ENCODE measurements at places on chromosomes 3 and 15.
A peak's percentile ranks its signal among the peaks of the same experiment; 100 is the strongest.

- DNase-seq = no peak
Observed at GRCh38 chr15:41567862-41568261, 8.8 kb downstream of the TYRO3 start.

GRCh38 chr3:153111016-153111415 is 51.0 kb upstream of the RAP2B start:
- DNase-seq = no peak

GRCh38 chr3:146540236-146540635 is 4.2 kb downstream of the PLSCR1 start:
- no peak for DNase-seq

DNA sequence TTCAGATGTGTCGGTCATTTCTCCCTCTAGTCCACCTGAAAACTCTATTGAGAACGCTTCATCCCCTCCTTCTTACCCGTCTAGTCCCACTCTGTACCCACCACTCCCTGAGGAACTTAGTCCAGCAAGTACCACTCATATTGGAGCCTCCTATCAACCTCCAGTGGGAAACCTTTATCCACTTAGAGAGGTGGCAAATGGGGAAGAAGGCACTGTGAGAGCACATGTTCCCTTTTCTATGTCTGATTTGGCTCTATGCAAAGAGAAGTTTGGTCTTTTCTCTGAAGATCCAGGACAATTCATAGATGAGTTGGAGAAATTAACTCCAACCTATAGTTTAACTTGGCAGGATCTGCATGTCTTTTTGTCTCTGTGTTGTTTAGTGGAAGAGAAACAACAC is 17.0 kb upstream of the RPN1 start:
- DNase-seq = no peak

DNA sequence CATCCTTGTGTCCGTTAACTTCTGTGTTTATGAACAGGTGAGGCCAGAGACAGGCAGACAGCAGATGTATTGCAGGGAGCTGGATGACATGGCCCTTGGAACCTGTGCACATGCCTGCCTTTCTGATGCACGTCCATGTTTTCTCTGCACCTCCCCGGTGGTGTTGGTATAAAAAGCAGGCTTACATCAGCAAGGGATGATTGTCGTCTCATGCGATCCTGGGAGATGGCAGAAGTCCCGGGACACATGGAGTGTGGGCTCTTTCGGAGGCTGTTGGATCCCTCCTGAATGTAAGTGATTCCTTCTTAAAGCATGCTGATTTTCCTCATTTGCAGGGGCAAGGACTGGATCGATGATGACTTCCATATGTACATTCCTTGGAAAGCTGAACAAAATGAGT is 134.8 kb downstream of the SNRPN start:
- no peak for DNase-seq

DNA sequence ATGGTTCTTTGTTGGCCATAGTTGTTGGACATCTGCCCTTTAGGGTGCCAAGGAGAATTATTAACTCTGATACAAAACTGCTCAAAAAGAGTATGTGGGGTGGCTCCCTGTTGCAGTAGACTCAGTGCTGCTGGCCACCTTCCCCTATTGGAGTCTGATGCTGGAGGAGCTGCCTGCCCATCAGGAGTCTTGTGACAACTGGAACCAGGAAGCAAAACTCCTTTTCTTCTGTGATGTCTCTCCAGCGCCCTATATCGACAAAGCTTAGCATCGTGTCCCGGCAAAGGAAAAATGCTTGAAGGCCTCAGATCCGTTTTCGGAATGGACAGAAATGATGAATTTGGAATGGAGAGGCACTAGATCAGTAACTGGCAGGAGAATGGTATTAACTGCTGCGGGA is 23.5 kb downstream of the PAK2 start:
- DNase-seq = no peak

DNA sequence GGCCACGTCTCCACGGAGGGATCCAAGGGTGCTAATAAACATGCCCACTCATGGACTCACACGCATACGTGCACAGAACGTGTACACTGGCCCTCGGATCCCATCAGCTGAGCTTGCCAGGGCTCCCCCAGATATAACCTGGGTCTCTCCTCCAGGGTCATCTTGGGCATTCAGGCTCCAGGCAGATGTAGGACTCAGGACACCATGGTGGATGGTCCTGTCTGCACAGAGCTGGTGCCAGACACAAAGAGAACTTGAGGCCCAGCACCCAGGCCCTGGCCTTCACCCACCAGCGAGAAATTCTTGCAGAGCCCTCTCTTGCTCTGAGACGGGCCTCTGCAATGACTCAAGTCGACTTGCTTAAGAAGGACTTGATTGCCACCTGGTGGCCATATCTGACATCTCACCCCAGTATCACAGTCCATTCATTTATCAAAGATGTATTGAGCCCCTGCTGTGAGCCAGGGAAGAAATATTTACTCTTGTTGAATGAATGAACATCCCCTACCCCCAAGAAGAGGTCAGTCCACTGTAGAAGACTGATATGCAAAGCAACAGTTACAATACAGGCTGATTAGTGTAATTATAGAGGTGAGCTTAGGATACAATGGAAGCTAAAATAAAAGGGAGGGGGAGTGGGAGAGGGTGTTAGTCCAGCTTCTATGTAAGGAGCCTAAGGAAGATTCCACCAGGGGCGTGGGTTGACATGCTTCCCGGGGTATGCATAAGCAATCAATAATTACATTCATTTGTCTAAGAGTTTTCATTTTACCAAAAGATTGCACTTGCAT is 34.2 kb upstream of the VPS8 start:
- peak; percentile 69 for DNase-seq

GRCh38 chr15:50945725-50946124 is 37.2 kb downstream of the AP4E1 start:
- no peak for DNase-seq

DNA sequence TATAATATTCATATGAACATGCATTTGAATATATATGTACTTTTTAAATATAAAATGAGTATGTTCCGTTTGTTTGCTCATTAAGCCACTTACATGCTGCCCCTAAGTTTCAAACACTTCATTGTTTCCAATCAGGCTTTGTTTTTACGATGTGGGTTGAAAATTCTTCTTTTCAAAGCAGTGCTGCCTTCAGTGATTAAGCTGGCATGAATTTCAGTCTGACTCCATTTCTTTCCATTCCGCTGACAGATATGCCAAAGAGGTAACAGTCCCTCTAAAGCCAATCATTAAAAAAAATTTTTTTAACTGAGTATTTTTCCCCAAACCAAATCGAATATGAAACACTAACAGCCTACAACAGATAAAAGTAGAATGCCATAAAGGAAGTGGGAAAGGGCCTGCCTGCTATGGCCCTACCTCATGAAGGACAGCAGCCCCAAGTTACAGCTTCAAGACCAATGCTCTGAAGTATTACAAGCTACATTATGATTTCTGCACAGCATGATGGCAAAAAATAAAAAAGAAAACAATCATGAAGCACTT is 40.0 kb downstream of the DCUN1D1 start:
- DNase-seq = no peak

DNA sequence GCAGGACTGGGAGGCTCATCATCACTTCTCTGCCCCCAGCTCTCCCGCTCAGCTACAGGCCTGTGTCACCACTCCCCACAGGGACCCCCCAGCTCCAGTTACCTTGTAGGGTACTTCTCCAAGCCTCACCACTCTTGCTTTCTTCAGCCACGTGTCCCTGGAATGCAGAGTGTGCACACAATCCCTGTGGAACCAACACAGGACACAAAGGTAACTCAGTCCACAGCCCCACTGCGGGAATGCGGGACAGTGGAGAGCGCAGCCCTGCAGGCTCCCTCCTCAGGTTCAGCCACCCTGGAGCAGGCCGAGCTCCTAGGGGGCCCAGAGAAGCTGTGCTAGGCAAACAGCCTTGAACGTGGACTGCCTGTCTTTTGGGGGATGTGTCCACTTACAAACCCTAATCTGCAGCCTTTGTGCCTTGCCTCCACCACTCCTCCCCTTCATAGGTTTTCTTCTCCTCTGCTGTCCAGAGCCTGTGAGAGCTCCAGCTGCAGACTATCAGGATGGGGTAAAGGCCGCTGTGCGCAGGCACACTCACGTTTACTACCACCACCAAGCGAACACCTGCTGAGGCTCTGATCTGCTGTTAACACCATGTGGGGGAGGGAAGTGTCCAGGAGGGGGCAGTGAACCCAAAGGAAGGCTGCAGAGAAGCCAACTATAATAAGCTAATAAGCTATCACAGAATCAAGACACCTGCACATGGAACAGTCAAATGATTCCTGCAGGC is 26.0 kb downstream of the XPC start:
- no peak for DNase-seq

DNA sequence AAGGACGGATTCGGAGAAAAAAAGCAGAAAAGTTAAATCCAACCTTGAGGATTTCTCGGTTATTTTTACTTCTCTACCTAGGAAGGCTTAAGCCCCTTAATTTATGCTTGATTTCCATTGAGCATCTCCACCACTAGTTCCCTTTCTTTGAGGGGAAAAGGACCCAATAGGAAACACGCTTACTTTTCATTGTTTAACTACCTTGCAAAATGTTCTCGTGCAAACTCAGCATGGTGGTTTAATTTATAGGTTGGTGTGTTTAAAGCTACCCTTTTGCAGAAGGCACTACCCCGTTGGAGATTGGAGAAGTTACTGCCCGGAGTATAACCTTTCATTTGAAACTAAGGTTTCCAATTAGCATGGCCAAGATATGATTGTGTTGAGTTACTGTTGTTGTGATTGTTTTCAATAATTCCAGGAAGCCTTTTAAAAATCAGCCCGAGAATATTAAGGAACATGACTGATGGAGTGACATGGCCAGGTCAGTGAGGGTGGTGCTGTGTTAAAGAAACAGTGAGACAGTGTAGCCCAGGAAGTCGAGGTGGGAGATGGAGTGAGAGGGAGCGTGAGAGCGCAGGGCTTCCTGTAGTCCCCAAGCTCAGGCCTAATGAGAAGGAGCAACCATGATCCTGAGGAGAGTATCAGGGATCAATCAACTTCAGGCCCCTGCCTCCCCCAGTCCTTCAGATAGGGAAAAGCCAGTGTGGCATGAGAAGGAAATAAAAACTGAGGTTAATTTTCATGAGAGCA is 76.6 kb downstream of the AQP9 start:
- no peak for DNase-seq

DNA sequence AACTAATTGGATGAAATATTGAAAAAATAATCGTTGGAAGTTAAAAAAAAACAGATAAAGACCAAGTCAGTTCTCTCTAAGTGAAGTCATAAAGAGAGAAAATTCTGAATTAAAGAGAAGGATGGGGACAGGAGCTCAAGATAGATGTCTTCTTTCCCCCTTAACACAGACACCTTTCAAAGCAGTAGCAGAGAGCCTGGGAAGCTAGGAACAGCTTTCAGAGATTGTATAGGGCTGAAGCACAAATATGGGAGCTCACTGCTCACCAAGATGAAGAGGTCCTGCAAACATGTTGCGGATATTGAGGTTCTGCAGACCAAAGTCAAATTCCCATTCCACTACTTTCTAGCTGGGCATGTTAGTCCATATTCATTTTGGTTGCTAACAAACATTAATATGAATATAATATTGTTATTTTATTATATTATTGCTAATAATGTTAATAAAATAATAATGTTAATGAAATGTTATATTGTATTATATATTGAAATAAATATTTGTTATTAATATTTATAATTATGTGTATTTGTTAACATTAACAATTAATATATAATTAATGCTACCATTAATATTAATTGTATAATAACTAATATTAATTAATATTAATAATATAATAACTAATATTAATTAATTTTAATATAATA is 319.1 kb downstream of the OXSM start:
- DNase-seq = no peak

DNA sequence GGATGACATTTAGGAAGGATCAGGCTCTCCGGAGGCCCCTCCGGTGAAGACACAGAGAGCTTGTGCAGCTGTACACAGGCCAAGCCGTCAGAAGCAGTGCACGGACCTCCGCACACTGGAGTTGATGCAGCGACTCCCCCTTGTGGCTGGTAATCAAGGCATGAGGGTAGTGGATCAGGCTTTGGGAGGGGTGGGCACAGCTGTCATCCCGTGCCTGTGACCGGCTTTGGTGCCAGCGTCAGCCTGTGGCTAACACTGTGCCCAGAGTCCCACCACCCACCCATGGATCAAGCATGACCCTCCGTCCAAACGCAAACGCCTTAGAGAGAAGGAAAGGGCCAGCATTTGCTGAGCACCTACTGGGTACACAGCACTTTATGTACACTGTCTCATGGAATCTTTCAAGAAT is 8.2 kb upstream of the GRIP2 start:
- DNase-seq = peak; percentile 29

- DNase-seq = no peak
Observed at GRCh38 chr3:185732782-185733181, 92.1 kb downstream of the IGF2BP2 start.

GRCh38 chr3:167409611-167410010 is 29.5 kb upstream of the ZBBX start:
- DNase-seq = no peak

DNA sequence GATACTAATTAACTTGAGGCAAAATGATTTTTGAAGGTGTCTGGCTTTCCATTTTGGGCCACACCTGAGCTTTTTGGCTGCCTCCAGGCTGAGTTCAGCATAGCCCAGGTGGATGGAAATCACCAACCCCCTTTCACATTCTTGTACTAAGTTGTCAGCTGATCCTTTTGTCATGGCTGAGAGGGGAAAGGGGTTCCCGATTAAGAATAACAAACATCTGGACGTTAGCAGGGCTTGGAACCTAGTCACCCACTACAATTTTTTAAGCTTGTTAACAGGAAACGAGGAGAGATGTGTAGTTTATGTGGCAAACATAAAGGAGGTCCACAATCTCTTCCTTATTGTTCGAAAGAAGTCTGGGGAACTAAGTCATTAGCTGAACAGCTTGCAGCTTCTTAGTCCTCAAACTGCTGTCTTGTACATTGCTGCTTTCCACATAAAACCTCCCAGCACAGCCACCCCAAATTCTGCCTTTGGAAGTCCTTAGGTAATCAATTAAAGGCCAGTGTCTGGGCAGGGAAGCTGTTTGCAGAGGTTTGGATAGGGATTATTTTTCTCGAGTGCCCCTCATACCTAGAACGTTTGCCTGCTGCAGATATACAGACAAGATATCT is 5.0 kb downstream of the NR2F2 start:
- DNase-seq = no peak

- no peak for DNase-seq
Observed at GRCh38 chr3:20140881-20141280, 45.1 kb downstream of the SGO1 start.

- DNase-seq = no peak
Observed at GRCh38 chr3:73734211-73735089, 109.7 kb upstream of the PDZRN3 start.

GRCh38 chr3:156681002-156681401 is 6.6 kb downstream of the TIPARP start:
- no peak for DNase-seq

DNA sequence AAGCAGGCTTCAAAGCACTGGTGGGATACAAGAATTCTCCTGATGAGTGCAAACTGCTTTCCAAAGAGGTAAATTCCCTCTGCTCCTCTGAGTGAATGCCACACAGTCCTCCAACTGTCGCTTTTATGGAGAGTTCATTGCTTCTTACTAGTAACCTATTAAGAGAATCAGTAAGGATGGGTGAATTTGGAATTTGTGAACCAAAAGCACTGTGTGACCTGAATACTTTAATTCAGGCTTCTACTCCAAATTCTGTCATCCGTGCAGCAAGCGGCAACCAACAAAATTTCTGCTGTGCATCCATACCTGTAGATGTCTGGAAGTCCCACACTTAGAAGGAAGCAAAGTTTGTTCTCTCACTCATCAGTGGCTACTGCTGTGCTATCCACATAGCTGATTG is 66.7 kb upstream of the SNRK start:
- DNase-seq = no peak
